ENCODE measurements at places on chromosomes 6 and 20.

- no peak for DNase-seq
Measured at GRCh38 chr20:18267815-18268214, 20.5 kb upstream of the ZNF133 start.

GRCh38 chr6:34154668-34155447, 9.0 kb upstream of the GRM4 start:
- DNase-seq: peak; percentile 72

DNA sequence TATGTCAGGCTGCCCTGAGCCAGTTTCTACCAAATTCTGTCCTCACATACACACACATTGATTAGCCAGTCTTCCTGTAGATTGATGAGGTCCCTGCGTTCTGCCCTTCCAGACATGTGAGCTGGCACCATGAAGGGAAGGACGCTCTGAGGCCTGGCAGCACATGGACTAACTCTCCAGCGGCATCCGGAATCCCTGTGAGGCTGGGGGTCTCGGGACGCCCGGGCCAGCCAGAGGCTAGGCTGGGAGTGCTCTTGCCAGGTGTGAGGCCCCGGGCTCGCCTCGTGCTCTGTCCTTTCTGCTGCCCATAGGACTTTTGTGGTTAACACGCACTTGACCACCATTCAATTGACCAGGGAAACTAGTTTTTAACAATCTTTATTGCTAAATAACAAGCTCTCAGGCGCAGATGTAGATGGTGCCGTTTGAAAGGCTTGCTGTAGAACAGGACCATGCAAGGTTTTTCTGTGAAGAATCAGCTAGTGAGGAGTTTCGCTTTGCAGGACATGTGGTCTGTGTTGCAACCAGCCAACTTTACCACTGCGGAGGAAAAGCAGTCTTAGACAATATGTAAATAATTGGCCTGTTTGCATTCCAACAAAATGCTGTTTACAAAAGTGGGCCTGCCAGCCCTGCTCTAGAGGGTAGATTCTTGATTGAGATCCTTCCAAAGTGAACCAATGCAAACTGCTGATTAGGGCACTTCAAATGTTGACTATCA, 29.3 kb downstream of the FOXF2 start:
- DNase-seq: no peak

GRCh38 chr20:5590899-5591298, 159.3 kb upstream of the SHLD1 start:
- DNase-seq: no peak

- no peak for DNase-seq
Measured at GRCh38 chr6:135226537-135226936, 45.4 kb downstream of the MYB start.

DNA sequence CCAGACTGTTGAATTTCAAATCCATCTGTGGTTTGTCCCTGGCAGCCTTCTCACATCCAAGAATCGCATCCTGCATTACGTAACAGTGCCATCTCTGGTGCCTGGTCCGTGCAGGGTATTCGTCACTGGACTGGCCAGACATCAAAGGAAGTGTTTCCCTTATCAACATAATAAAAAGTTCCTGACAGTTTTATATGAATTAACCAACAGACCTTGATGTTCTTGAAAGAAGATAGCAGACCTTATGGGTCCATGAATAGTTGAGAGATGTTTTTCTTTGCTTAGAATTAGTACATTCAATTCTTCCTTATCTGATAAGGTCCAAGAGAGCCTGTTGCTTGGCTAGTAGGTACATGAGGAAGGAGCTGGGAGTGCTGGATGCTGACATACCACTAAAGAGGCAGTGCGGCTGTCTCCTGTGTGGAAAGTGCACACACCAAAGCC, 77.6 kb downstream of the PHACTR2 start:
- no peak for DNase-seq

DNA sequence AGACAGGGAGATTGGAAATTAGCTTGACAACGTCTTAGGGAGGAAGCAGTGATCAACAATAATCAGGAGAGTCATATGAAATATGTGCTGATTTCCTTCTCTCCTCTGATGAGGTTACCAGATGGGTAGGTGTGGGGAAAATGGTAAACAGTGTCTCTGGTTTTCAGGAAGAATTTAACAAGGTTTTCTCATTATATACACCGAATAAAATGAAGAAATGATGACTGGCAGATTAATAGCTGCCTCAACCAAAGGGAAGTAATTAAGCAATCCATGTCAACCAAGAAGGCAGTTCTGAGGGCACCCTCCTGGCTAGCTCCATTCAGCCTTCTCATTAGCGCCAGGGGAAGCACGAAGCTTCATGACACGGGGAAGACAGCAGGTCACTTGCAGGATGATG, 12.7 kb upstream of the RAMACL start:
- no peak for DNase-seq

DNA sequence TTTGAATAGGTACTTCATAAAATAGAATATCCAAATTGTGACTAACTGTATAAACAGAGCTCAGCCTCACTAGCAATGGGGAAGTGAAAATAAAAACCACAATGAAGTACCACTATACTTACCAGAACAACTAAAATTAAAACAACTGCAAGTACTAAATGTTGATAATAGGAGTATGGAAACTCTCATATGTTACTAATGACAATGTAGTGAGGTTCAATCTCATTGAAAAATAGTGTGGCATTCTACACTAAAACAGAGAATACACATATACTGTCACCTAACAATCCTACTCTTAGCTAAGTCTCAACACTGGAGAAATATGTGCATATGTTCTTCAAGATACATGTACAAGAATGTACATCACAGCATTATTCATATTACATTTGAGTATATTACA, 132.0 kb upstream of the CARMIL1 start:
- no peak for DNase-seq

GRCh38 chr6:85911067-85911466, 268.4 kb upstream of the SYNCRIP start:
- DNase-seq: no peak

DNA sequence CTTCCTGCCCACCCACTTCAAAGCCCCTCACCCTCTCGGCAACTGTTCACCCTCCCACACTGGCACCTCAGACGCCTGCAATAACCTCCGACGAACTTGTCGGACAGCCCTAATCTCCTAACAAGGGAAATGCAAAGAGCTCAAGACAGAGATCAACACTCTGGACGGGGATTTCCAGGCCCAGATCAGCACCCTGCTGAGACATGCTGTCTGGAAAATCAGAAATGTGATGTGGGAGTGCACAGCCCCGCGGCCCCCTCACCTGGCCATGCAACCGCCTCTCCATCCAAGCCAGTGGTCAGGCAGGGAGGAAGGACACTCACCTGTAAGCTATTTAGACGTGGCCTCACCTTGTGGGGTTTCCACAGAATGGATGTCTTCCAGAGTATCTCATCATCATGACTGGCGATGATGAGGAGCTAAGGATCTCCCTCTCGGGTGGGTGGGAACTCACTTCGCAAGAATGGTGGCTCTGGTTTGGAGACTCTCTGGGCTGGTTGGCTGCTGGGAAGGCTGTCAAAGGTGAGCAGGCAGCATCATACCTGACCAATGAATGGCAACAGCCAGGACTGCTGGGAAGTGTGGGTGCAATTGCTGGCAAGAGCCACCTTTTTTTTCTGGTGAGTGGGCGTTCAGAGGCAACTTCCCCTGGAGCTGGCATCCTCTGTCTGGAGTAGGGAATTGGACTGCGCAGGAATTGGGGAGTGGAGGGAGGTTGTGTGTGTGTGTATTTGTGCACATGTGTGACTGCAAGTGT, 28.1 kb upstream of the ADTRP start:
- DNase-seq: peak; percentile 10

DNA sequence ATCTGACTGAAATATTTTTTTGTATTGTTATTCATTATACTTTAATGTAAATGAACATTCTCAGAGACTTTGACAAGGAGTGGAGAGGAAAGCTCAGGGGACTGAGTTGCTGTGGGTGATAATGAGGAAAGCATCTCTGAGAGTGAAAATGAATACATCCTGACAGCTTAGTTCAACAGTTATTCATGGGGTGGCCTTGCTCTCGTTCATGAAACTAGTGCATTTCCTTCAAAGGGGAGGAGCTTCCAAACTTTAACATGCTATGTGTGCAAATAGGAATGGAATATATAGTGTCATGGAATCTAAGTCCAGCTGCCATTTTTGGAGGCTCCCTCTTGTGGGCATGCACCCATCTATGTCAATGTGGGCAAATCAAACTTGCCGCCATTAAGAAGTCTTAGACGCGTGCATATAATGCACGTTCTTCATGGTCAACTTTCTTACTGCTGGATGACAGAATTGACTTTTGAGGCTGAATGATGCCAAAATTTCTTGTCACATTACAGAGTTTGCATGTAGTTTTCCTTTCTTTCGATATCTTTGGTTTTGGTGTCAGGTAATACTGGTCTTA, 124.3 kb upstream of the TMEM170B start:
- no peak for DNase-seq

DNA sequence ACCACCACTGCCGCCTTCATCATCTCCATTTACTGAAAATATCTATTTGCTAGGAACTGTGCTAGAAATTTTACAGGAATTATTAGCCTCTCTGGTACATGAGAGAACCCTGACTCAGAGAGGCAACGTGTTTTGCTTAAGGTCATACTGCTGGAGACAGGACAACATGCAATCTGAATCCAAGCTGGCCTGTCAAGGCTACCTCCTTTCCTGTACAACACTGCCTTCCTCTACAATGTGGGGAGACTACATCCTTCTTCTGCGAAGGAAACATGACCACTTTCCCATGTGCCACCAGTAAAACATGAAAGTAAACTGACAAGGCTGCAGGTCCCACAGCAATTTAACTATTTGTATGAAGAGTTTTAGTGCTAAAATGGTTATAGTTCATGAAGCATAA, 200.9 kb downstream of the BACH2 start:
- DNase-seq: no peak

DNA sequence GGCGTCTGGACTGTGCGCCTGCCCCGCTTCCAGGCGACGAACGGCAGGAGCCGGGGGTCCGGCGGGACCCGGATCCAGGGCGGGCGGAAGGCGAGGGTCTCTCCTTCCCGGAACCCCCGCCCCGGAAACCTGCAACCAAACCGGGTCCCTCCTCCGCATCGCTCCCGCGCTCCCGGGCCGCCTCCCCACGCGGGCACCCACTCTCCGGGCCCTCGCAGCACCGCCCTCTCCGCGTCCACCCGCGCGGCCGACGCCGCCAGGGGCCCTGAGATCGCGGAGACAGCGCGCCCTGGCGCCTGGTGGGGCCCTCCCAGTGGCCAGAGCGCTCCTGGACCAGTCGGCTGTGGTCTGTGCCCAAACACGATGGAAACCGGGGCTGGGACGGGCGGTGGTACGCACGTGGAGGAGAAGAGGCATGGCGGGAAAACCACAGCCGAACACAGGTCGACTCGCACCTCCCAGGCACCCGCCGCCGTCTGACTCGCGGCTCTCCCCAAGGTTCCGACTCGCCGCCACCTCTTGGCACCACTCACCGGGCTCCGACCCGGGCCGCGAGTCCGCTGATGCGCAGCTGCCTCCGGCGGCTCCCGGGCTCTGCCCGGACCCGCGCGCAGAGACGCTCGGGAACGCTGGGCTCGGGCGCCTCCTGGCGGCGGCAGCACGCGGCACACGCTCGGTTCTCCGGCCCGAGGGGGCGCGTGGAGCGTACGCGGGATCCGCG, 7.9 kb downstream of the NKX2-2 start:
- peak; percentile 78 for DNase-seq

DNA sequence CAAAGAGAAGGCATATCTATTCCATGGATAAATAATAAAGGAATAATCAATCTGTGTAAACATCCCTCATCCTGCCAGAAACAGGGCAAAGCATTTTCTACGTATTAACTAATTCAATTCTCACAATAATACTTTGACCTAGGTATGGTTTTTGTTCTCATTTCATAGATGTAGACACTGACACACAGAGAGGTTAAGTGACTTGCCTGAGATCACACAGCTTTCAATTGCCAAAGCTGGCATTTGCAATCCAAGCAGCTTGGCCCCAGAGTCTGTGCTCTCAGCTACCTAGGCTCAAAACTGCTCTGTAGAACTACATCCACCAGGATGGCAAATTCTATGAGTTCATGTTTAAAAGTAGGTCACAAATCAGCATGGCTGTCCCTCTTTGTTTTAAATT, 124.9 kb downstream of the BMP7 start:
- DNase-seq: no peak

DNA sequence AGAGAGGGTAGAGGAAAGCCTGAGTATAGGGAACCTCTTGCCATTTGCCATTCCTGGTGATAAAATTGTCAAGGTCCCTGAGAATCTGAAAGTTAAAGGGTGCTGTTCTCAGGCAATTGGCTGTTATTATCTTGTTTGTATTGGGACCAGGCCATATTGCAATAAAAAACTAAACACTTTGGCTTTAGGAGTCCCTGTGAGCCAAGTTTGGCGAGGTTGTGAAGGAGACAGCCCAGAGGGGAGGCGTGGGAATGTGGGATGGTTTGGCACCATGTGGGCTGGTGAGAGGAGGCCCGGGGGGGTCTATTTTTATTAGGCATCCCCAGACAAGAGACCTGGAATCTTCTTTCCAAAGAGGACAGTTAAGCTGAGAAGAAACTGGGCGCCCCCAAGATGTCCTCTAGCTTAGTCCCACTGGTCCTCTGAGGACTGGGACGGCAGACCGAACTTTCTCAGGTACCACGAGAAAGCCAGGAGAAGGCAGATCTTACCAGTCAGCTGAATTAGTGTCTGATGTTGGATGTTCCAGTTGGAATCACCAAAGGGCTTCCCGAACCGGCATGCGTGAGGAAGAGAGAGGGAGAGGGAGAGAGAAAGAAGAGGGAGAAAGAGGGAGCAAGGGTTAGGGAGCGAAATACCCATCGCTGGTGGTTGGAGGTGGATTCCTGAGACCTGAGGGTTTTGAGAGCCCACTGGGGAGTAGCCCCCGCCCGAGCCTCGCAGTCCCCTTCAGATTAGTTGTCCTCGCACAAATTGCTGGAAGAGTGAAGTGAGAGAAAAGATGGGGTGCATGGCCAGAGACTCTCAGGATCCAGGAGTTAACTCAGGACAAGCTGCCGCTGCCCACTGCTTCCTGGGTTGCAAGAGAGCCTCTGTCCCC, 24.4 kb downstream of the DYNLT1 start:
- DNase-seq: no peak

DNA sequence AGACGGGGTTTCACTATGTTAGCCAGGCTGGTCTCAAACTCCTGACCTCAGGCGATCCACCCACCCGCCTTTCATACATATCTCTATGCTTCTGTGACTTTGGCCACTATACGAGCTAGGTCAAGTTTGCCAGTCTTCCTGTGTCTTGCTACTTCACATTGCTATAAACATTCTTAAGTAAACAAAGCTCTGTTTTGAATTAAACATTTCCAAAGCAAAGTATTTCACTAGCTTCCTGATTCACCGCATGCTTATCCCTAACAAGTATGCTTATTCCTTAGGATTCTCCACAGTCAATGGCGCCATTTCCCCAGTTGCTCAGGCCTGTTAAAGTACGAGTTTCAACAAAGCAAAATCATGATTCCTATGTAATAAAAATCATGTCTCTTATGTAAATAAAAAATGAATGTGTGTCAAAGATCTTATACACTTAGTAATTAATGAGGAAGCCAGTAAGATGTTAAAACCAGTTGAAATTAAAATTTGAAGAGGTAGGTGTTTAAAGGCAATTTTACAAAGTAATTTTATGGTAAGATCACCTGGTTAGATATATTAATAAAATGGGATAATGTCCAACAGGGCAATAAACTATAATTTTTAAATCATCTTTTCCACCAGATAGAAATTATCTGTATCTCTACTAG, 88.5 kb downstream of the PRKN start:
- DNase-seq: no peak
